Kidney capillary endothelial cell (primary cell): ENCODE measurements at places on chromosomes 5 and 9.

DNA sequence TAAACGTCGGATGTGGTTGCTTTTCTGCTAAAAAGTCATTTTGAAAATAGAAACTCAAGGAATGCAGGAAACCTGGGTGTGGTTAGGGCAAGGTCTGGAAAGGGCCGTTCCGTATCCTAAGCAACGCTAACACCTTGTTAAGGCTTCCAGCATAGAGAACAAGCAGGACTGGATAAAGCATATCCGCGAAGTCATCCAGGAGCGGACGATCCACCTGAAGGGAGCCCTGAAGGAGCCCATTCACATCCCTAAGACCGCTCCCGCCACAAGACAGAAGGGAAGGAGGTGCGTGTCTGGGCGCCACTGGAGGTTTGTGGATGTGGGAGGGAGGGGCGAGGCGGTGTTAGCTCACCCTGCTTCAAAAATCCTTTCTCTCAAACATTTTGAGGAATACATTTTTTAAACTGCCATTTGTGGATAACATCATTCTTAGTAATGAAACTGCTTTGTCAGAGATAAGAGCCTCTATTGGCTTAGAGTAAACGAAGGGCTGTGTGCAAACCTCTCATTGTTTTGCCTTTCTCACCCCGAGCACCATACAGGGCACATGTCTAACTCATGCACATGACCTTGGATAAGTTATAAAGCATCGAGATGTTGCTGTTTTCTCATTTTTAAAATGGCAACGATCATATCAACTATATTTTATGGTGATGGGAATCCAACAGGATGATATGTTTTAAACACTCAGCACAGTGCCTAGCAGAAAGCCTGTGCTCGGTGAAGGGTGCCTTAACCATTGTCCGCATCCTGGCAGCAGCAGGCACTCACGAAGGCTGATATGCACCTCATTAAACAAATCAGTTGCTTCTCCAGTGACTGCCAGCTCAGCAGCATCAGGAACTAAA is 175.7 kb upstream of the OTULINL start:
- no peak for DNase-seq

DNA sequence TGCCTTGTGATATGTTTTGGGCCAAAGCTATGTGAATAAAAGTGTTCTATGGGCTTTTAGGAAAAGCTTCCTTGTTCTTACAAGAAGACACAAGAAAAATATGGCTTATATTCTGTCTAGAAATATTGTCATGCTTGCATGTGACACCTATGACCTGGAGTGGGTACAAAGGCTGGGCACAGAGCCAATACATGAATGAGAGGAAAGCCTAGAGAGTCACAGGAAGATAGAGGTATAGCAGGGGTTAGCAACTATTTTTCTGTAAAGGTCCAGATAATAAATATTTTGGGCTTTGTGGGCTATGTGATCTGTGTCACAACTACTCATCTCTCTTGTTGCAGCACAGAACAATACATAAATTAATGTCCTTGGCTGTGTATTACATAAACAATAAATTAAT is 196.6 kb upstream of the CD180 start:
- DNase-seq = peak; percentile 47

DNA sequence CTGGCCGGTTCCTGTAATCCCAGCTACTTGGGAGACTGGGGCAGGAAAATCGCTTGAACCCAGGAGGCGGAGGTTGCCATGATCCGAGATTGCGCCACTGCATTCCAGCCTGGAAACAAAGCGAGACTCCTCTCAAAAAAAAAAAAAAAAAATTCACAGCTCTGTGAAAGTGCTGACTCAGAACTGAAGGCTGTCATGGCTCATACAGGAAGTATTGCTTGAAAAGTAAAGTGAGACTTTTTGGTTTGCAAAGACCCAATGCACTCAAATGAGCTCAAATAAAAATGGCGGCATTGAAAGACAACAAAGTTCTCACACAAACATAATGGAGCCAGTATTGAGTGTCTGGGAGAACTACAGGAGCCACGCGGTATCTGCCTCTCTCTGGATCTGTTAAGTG is 202.1 kb downstream of the FBXL7 start:
- DNase-seq = no peak

GRCh38 chr5:177132136-177133095 is 1.2 kb upstream of the NSD1 start:
- DNase-seq = no peak
